CD4-positive, alpha-beta T cell treated with Interleukin-15 for 1 hour (primary cell): ENCODE measurements at places on chromosomes 2 and 18.

- no peak for DNase-seq
These were observed 222.5 kb downstream of the PMAIP1 start for GRCh38 chr18:60122339-60122738.

- no peak for DNase-seq
These were observed 12.3 kb upstream of the ODC1 start for GRCh38 chr2:10460366-10460796.

- DNase-seq, result no peak
These were observed 59.1 kb upstream of the TMEM178A start for GRCh38 chr2:39606585-39606984.

DNA sequence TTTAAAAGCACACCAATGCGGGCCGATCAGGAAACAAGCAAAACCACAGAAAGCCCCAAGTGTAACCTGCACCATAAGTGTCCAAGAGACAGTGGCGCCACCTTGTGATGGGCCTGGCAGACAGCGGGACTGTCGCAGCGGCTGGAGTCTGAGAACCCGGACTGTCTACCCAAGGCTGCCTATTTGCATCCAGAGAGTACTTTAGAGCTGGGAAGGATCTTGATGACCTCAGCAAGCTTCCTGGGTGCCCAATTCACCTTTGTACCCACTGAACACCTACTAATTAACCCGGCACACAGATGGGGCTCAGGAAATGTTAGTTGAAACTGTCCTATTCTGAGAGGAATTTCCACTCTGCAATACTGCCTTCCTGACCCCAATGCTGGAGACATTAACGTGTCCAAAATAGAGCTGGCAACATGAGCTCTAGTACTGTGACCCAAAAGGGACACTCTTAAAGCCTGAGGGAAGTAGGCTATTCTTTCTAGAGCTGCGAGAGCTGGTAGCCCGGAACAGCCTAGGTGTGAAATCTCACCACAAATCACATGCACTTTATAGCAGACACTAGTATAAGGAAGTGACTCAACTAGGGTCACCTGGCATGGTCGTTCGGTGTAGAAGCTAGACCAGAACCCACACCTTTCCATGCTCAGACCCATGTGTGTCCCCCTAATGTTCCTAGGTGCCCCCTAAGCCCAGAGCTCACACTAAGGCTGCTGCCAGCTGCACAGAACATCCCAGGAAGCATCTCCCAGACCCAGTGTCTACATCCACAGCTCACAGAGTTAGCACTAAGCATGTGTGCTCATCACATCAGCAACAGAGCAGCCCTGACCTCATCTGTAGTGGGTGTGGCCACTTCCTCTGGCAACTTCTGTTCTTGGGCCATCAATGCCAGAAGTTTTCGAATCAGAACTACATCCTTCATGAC is 25.4 kb downstream of the POLR1A start:
- DNase-seq, result peak; percentile 85

- DNase-seq, result no peak
These were observed 93.6 kb upstream of the SNTG2 start for GRCh38 chr2:857081-857480.

GRCh38 chr18:78754311-78755043 is 225.1 kb upstream of the SALL3 start:
- no peak for DNase-seq

DNA sequence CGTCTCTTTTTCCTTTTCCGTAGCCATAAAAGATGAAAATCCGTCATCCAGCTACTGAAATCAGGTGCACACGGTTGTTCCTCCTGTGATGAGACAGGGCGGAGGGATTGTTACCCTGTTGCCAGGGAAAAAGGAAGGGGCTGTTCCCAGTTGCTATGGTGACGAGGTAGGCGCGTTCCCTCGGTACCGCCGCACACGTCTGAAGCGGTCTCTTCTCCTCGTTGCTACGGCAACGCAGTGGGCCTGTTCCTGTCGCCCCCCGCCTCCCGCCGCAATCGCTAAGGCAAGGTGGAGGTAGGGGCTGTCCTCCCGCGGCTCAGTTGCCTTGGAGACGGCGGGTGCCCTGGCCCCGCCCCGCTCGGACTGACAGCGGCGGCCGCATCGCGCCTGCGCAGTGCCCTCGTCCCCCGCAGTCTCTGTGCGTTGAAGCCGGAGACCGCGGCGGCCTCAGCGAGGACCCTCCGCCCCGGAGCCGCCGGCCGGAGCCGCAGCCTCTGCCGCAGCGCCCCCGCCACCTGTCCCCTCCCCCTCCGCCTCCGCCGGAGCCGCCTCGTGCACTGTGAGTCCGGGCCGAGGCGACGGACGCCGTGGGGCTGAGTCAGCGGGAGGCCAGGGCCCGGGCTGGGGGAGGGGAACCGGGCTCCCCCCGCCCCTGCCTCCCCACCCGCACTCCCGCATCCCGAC is at the start of gene MAPRE3:
Gene MAPRE3, plus strand, starts transcription at position 394 of the 684 bp plus-strand sequence. CDS start 51,582 bp downstream, outside the sequence.
- peak; percentile 91 for DNase-seq
